NCI-H1417 treated with DMSO at 0.1 percent for 48 hours (cell line): ENCODE measurements at places on chromosomes 11 and 22.

- no peak for DNase-seq
Observed at GRCh38 chr11:95977534-95978174, 53.7 kb upstream of the MTMR2 start.

GRCh38 chr11:71465054-71465453 is 12.1 kb downstream of the NADSYN1 start:
- no peak for DNase-seq

- DNase-seq: no peak
Observed at GRCh38 chr11:134847083-134847715, 435.2 kb upstream of the B3GAT1 start.

DNA sequence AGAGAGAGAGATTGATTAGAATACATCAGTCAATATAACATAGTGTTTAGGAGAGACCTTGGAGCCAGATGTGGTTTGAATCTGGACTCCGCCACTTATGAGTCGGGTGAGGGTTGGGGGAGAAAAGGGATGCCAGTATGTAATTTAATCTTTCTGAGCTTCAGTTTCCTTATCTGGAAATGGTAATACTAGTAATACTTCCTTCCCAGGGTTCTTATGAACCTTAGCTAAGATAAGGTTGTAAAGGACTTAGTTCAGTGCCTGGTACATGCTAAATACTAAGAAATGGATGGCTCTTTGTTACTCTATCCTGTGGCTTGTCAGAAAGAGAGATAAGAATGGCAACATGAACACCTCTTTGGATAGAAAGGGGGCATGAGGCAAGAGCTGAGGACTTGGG is 226.1 kb upstream of the NARS2 start:
- DNase-seq: no peak

GRCh38 chr11:119521551-119521950 is 98.6 kb upstream of the THY1 start:
- no peak for DNase-seq

DNA sequence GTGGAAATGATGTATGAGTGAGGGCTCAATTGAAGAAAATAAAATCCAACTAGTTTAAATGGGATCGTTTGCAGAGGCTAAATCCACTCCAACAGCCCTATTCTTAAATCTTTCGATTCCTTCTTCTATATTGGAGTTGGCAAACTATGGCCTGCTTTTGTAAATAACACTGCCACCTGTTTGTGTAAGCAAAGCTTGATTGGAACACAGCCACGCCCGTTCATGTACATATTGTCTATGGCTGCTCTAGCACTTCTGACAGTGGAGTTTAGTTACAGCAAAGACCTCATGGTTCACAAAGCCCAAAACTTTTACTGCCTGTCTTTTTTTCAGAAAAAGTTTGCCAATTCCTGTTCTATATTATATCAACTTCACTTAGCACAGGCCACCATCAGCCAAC is 40.6 kb upstream of the RCN1 start:
- DNase-seq: no peak

- no peak for DNase-seq
Observed at GRCh38 chr11:92458486-92458885, 233.9 kb downstream of the FAT3 start.

- no peak for DNase-seq
Observed at GRCh38 chr11:77320351-77320750, 18.9 kb upstream of the GDPD4 start.
